Fibroblast of skin of left biceps (primary cell): ENCODE measurements at places on chromosomes 6 and 20.

- no peak for DNase-seq
Measured at GRCh38 chr6:135992739-135993138, 141.2 kb downstream of the PDE7B start.

DNA sequence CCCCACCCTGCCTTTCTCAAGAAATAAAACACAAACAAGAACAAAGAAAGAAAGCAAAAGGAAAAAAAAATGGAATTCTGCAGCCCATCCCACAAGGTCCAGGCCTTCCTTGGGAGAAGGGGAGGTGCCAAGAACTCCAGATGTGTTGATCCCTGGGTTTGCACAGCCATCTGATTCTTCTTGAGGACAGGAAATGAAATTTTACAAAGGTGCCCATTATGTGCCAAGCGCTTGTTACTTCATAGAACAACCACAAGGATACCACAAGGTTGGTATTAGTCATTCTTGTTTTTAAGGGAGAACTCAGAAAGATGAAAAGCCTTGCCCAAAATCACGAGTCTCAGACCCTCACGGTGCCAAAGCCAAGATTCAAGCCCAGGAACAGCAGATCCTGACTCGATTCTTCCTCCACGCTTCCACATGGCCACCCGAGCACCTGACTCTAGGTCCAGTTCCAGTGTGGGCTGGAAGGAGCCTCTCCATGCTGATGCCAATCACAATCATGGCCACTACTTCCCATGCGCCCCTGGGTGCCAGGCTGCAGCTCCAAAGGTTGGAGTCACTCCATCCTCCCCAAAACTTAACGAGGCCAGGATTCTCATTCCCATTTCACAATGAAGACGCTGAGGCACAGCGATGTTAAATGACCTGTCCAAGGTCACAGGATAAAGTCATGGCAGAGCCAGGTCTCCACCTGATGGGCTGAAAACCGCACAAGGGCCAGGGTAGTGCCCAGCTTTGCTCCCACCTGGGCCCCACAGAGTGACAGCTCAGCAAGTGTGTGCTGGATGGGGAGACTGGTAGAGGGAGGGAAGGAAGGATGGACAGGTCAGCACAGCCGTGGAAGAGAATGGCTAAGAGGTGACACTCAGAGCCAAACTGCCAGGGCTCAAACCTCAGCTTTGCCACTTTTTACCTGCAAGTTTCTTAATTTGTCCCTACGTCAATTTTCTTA lies 66.7 kb upstream of the TOP1 start:
- DNase-seq, result no peak

DNA sequence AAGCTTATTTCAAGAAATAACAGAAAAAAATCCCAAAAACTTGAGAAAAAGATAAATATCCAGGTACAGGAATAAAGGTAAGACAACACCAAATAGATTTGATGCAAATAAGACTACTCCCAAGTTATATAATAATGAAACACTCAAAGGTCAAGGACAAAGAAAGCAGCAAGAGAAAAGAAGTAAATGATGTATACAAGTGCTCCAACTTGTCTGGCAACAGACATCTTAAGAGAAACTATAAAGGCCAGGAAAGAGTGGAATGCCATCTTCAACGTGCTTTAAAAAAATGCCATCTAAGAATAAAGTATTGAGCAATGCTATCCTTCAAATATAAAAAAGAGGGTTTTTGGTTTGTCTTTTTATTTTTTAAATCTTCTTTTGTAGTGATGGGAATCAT lies 54.2 kb downstream of the REV3L start:
- no peak for DNase-seq

- DNase-seq, result no peak
Measured at GRCh38 chr6:14707971-14708465, 537.9 kb upstream of the JARID2 start.

- no peak for DNase-seq
Measured at GRCh38 chr20:20806121-20807095, 94.0 kb upstream of the RALGAPA2 start.

GRCh38 chr20:19583532-19584175 lies 174.4 kb upstream of the RIN2 start:
- peak; percentile 1 for DNase-seq

DNA sequence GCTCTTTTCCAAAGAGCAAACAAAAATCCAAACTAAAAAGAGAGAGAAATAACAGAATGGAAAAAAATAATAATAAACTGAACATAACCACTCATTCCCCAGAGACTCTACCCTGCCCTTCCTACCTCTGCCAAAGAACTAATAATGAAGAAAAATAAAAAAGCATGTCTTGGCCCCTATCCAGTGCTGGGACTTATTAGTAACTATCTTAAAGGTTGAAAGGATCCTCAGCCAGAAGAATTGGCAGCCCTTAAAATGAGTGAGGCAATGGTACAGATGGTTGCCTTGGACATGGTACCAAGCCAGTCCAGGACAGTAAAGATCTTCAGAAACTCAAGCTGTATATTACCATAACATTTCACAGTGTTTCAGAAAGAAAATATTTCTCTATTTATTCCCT lies 279.3 kb downstream of the HACE1 start:
- no peak for DNase-seq

DNA sequence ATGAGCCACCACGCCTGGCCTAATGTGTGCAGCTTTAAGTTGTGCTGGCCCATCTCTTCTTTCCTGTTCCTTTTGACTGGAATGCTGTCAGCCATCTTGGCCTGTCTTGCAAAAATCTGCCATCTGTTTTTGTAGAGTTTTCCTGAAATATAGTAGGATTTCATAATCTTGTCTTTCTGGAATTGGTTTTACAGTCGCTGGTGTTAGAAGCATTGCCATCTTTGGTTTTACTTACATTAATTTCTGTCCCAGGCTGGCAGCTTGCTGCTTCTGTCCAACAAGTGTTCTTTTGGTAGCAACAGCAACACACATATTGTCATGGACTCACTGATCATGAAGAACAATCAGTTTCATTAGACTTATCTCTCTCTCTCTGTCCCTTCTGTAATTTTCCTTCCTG lies 29.1 kb upstream of the TULP1 start:
- no peak for DNase-seq

- peak; percentile 71 for DNase-seq
Measured at GRCh38 chr6:166588691-166589336, 2.3 kb upstream of the RAMACL start.

- no peak for DNase-seq
Measured at GRCh38 chr20:18719426-18719825, 94.2 kb upstream of the SCP2D1 start.

DNA sequence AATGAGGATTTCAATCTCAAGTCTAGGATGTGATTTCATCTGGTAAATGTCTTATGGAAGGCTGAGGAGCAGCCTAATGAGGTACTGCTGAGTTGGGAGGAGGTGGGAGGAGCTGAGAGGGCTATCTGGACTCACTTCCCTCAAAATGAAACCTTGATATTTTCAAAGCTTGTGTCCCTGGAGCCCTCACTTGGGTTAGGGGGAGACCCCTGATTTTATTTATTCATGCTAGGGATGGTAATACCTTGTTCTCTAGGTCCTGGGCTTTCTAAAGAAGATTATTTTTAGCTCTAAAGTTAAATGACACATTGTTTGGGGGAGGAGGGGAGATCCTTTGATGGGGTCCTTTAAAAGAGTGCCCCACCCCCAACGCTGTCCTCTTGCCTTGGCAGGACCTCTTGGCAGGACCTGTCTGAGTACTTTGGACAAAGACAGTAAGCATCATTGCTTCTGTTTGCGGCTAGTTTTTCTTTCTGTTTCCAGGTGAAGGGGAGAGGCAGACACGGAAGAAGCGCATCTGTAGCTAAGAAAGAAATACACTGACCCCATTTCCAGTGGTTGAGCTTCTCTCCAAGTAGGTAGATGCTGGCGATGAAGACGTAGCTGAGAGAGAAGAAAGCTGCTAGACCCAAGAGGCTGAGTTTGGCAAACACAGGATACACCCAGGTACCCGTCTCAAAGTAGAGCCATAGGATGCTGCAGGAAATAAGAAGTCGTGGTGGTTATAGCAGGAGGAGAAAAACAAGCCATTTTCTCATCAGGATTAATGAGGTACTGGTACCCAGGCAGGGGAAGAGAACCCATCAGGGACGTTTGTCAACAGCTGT lies 55.6 kb downstream of the ADTRP start:
- DNase-seq, result no peak

- DNase-seq, result no peak
Measured at GRCh38 chr6:46850792-46851191, 57.6 kb downstream of the MEP1A start.

- DNase-seq, result no peak
Measured at GRCh38 chr6:35108309-35108885, 32.7 kb downstream of the TCP11 start.

DNA sequence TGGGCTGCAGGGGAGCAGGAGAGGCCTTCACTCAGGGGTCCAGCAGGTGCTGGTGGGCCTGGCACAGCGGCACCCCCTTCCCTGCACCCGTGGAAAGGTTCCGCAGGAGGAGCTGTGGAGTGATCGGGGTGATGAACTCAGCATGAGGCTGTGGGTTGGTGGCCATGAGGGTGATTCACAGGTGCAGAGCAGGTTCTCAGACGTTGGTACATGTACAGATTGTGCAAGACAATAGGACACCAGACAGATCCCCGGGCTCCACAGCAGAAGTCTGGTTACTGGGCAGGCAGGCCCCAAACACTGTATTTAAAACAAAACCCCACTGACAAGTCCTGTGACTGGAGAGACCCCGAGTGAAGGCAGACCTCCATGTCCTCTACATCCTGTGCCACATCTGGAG lies 151.6 kb upstream of the CDH4 start:
- DNase-seq, result no peak

DNA sequence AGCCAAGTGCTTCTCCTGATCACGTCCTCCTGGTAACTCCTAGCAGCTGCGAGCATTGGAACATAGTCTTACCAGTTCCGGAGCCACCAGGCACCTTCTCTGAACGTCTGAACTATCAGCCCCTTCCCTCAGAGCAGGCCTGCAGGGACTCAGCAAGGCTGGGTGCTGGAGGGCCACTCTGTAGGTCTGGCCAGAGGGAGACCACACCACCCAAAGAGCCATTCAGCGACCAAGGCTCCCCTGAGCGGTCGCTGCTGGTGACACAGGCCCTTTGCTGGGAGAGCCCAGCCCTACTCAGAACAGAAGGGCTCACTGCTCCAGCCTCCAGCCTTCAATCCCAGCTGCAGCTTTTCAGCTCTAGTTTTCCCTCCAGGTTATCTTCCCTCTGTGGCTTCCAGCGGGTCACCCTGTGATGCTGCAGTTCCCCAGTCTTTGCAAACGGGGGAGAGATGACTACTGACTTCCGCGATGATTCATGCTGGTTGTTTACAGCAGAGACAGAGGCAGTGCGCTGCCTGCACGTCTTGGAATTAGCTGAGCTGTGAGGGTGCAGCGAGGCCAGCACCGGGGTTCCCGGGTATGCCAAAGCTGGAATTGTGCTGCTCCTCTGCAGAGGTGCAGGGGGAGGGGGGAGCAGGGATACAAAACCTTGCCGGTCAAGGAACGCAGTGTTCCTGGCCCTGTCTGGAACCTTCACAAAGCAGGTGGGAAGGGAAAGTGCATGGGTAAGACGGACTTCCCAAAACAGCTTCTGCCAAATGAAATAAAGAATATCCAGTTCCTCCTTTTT lies 161.4 kb downstream of the LY86 start:
- DNase-seq, result peak; percentile 29

GRCh38 chr6:160418370-160418769 lies 70.2 kb downstream of the SLC22A3 start:
- DNase-seq, result no peak

DNA sequence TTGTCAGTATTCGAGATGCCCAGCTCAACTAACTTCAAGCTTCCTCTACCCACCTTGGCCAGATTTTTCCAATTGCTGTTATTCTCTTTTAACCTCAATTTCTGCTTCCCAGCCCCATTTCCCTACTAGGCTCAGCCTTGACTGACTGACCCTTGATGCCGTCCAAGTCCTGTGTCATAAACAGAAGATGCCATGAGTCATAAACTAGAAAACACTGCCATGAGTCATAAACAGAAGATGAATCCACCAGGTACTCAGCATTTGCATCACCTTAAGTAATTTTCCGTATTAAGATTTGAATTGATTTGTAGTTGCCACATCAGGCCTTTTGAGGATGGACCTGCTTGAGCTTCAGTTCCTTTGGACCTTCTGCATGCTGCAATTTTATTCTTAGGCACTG lies 123.8 kb downstream of the FAM83B start:
- no peak for DNase-seq

DNA sequence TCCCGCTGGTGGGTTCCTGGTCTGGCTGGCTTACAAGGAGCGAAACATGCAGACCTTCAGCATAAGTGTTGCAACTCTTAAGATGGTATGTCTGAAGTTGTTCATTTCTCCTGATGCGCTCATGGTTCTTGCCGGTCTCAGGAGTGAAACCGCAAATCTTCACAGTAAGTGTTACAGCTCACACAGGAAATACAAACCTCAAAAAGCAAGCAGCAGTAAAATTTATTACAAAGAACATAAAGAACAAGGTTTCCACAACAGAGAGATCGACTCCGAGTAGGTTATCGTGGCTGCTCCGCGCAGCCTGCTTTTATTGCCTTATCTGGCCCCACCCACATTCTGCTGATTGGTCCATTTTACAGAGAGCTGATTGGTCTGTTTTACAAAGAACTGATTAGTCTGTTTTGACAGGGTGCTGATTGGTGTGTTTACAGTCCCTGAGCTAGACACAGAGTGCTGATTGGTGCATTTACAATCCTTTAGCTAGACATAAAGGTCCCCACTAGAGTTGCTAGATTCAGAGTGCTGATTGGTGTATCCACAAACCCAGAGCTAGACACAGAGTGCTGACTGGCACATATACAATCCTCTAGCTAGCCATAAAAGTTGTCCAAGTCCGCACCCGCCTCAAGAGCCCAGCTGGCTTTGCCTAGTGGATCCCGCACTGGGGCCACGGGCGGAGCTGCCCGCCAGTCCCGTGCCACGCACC lies 39.2 kb downstream of the TRIM27 start:
- no peak for DNase-seq

DNA sequence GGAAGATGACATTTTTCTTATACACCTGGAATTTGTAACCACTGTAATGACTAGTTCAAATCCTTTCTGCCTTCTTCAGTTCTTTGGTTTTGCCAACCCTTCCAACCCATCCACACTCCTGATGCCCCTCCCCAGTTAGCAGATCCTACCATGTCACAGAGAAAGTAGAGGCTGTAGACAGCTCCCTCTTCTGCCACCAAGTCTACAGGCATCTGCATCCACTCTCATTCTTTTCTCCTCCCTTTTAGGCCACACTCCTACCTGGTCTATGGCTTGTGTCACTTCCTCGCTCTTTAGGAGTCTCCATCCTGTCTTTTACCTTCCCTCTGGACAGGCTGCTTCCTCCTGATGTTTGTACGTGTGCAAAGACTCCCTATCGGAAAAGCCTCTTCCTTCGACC lies 13.5 kb upstream of the STK38 start:
- DNase-seq, result no peak

GRCh38 chr20:19473922-19474286 lies 261.5 kb downstream of the SLC24A3 start:
- DNase-seq, result no peak

GRCh38 chr6:93721386-93722048 lies 302.2 kb upstream of the EPHA7 start:
- DNase-seq, result peak; percentile 3
